ENCODE measurements at places on chromosomes 6 and 20.

DNA sequence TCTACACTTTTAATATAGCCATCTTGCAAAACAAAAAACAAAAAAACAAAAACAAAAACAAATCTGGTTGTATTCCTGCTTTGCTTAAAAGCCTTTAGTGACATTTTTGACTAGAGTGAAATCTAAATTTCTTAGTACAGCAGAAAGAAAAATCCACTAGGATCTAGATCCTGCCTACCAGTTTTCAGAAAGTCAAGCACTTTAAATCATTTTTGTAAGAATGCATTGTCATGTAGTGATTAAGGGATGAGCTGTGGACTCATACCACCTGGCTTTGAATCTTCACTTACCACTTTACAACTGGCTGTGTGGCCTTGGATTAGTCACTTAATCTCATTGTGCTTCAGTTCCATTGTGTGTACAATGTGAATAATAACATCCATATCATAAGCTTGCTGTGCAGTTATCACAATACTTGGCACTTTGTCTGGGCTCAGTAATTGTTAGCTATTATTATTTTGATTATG, 4.0 kb downstream of the MKKS start:
- DNase-seq = peak; percentile 24

- DNase-seq = peak; percentile 37
These were observed 55.5 kb downstream of the ATP9A start for GRCh38 chr20:51712501-51713212.

- no peak for DNase-seq
These were observed 79.0 kb downstream of the FIG4 start for GRCh38 chr6:109770047-109770446.

GRCh38 chr6:169933839-169934698, 182.6 kb downstream of the ERMARD start:
- no peak for DNase-seq

DNA sequence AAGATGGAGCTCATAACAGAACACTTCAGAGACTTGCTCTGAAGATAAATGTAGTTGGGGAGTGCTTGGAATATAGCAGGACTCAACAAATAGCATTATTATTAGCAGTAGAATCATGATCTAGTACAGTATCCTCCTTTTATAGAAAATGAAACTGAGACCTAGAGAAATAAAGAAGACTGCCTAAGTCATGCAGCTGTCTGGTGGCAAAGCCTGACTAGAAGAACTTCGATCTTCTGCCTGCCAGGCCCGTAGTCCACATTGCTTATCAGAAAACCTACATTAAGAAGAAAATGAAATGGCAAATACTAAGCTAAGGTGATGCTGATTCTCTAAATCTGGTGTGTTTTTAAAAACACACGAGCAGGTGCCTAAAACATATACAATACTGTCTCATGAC, 46.4 kb upstream of the DST start:
- no peak for DNase-seq

GRCh38 chr6:44737341-44737740, 349.8 kb downstream of the CDC5L start:
- no peak for DNase-seq

GRCh38 chr20:22160101-22160652, 424.2 kb downstream of the FOXA2 start:
- DNase-seq = no peak

DNA sequence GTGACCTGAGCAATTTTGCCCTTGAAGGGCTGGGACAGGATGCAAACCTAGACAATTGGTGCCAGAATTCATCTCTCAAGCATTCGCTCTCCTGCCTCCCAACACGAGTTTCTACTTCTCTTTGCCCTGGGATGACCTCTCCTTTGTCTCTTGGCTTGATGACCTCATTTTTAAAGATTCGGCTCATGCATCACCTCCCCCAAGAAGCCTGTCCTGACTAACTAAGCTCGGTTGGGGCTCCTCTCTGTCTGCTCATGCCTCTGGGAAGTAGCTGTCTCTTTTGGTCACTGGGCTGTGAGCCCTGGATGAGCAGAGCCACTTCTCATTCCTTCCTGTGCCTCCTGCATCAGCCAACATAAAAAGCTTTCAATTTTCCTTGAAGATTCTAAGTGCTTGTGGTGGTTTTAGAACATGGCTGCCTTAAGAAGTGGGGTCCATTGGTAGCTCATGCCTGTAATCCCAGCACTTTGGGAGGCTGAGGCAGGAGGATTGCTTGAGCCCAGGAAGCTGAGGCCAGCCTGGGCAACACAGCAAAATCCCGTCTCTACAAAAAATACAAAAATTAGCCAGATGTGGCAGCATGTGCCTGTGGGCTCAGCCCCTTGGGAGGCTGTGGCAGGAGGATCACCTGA, 11.1 kb upstream of the TCF15 start:
- DNase-seq = peak; percentile 62

DNA sequence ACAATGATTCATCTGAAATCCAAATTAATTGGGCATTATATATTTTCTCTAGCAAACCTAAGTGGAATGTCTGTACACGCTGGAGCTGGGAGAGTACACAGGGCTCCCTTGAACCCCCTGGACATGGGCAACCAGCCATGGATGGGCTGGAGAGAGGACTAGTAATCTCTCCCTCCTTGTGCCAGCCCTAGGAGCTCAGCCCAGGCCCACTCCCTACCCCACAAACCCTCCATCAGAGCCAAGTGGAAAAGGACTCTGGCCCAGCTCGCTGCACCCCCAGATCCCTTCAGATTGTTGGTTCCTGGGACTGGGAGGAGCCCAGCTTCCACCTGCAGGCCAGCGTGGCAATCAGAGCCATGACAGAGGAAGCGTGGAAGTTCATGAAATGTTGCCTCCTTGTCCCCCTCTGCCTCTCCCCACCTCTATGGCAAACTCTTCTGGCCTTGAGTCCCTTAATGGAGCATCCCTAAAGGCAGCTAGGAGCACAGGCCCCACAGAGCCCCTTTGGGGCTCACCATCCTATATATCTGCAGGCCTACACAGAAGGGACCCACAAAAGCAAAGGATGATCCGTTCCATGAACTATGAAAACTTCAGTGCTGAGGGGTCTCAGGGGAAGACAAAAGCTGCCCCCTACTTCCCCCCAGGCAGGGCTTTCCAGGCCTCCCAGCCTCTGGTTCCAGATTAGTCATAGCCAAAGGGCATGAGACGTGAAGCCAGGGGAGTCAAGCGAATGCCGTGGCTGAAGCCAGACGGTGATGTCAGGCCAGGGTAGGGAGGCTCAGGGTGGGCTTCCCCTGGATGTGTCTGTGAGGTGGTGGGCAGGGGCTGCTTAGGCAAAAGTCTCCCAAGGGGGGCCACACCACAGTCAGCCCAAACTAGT, 126.4 kb upstream of the MAFB start:
- no peak for DNase-seq

GRCh38 chr6:16602035-16602434, 159.2 kb downstream of the ATXN1 start:
- DNase-seq = no peak

DNA sequence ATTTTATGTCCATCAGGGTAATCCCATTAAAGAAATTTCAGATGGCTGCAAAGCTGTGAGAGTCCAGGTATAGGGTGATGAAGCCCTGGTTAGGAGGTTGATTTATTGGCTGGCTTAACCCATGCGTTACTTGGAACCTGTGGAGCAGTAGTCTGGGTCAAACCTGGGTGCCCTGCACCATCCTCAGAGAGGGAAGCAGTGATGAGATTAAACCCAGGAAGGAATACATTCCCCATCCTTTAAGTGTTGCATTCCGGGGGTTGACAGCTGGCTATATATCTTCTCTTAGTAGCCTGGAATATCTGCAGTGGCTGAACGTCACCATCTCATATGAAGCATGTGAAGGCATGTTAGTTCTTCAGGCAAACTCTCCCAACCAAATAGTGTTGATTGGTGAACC, 44.9 kb upstream of the JAG1 start:
- DNase-seq = no peak

DNA sequence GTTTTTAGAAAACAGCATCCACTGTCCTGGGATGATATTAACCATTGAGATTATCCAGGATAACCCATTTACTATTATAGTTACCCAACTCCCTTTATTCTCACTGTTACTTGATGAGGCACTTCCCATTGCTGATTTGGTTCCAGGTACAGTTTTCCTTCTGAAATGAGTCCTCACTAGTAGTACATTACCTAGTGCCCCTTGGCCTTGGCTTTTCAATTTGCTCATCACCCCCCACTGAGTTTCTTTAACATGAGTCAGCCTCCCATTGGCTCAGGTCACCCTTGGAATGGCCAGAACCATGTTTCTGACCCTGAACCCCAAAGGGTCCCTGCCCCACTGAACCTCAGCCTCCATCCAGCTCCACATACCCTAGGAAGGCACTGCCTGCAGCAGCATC, 28.4 kb downstream of the MDGA1 start:
- DNase-seq = no peak

- no peak for DNase-seq
These were observed 37.0 kb downstream of the SHLD1 start for GRCh38 chr20:5786930-5787795.

DNA sequence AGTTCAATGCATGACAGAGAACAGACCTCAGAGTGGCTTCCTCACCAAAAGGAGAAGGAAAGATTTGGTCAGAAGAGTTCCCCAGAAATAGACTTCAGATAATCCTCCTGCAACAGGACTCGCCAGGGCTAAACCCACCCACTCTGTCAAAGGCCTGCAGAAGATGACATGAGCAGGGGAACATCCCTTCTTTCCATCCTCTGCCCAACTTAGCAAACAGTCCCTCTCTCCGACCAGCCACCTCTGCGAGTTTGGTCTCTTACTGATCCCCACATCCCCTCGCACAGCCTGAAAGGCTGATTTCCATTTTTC, 7.5 kb downstream of the NFATC2 start:
- no peak for DNase-seq

DNA sequence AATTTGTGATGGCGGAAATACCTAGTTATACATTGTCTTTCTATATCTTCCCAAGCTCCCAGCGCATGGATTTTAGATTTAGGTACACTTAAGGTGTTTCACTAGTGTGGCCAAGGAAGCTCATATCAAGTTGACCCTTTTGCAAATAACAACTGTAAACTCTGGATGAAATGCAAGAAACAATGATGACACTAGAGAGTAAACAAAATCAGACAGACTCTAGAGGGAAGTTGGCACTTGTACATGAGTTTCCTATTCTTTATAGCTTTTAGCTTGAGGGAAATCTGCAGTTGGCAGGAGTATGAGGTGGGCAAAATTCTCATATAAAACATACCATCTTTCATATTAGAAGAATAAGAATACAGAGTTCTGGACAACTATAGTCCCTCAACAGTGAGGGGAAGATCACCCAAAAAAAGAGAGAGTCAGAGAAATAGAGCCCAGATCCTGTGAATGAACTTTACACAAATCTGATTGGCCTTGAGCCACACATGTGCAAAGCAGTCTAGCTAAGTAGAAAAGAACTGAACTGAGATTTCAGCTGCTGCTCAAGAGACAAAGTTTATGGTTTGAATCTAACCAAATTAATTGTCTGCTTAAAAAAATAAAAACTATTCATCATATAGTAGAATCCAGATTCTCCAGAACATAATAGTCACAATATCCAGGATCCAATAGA, 26.1 kb downstream of the TXLNB start:
- DNase-seq = no peak

- no peak for DNase-seq
These were observed 19.7 kb upstream of the SLC22A3 start for GRCh38 chr6:160328447-160328846.

DNA sequence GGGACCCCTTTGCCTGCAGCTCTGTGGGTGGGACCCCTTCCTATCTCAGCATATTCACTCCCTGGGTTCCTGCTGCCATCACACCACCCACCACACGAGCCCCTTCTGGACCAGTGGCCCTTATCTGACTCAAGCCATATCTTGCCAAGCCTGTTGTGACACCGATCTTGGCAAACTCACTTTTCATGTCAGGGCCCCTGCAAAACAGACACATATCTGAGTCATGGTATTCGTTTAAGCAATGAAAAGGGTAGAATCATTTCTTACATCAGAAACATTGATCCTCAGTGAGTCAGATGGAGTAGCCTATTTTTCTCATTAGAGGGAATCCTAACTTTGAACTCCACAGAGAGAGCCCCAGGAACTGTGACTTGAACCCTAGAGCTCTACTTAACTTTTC, 10.6 kb downstream of the RAET1E start:
- DNase-seq = no peak

GRCh38 chr6:47303861-47304260, 5.8 kb downstream of the TNFRSF21 start:
- no peak for DNase-seq

GRCh38 chr6:75143191-75143590, 62.7 kb downstream of the COL12A1 start:
- DNase-seq = no peak

DNA sequence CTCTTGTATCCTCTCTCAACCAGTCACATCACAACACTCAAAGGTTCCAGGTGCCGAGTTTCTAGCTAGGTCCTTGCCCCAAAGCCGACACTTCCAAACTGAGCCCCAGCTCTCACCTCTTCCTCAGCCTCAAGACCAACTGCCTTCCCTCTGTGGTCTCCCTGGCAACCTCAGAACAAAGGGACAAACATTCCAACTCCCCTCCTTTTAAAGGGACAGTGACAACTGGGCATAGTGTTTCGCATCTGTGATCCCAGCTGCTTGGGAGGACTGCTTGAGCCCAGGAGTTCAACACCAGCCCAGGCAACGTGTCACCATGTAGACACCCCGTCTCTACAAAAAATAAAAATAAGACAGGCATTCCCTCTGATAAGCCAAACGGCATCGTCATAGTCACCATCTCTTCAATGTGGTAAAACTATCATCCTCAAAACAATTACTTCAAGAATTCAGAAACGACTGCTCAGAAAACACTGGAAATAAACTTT, 11.3 kb downstream of the DIDO1 start:
- DNase-seq = peak; percentile 45

DNA sequence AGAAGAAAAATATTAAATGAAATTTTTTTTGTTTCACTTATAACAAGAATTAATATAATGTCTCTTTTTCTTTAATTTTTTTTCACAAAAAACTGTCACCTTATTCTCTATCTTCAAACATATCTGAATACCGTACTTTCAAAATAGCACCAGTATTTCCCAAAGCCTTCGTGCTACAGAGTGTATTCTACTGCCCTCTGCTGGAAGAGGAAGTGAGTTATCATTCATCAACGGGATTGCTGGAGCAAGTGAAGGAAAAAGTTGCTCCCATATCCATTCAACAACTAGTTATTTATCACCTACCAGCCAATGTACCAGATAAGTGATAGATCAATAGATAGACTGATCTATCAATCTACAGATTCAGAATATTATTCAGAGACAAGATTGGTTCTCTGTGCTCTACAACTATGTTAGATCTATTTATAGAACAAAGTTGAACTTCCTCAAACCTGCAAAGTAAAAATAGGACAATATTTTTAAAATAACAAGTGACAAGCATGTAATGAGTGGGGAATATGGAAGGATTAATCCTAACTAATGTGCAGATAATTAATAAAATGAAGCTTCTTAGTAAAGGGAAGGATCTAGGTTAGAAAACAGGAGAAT, 26.7 kb upstream of the TFAP2B start:
- peak; percentile 52 for DNase-seq
